Umbilical cord (tissue), 2 donors: ENCODE measurements at places on chromosomes 12 and 14.

GRCh38 chr14:31660191-31660590, 99.0 kb downstream of the NUBPL start:
- DNase-seq: no peak

- no peak for DNase-seq
These were observed 268.7 kb downstream of the DAD1 start for GRCh38 chr14:22320362-22320750.

- DNase-seq: no peak
These were observed 199.5 kb upstream of the SFSWAP start for GRCh38 chr12:131511391-131511802.

- no peak for DNase-seq
These were observed 103.5 kb upstream of the FRMD6 start for GRCh38 chr14:51548187-51548586.

- DNase-seq: peak; percentile 88
These were observed 1.0 kb downstream of the ELK3 start for GRCh38 chr12:96194971-96195844.

DNA sequence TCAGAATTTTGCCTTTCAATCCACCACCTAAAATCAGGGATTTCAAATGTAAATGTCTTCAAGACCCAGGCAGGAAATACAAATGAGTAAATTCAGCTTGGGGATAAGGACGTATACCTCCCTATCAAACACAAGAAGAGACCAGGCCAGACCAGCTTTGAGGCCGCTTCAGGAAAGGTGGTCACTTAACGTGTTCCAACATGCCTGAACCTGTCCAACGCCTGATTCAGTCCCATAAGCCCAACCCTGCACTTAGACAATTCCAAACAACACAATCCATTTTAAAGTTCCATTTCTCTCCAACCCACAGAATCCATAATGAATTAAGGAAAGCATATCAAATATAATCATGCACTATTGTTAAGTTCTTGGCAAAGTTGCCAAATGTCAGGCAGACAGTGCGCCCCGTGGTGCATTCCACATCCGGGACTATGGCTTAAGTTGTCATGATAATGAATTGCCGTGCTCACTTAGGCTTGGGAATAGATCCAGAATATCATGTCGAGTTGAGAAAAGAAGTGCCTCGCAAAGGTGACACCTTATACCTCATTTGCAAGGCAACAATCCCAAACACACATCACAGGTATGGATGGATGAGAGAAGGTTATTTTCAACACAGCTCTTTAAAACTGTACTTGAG, 35.5 kb downstream of the CCDC60 start:
- DNase-seq: peak; percentile 26

DNA sequence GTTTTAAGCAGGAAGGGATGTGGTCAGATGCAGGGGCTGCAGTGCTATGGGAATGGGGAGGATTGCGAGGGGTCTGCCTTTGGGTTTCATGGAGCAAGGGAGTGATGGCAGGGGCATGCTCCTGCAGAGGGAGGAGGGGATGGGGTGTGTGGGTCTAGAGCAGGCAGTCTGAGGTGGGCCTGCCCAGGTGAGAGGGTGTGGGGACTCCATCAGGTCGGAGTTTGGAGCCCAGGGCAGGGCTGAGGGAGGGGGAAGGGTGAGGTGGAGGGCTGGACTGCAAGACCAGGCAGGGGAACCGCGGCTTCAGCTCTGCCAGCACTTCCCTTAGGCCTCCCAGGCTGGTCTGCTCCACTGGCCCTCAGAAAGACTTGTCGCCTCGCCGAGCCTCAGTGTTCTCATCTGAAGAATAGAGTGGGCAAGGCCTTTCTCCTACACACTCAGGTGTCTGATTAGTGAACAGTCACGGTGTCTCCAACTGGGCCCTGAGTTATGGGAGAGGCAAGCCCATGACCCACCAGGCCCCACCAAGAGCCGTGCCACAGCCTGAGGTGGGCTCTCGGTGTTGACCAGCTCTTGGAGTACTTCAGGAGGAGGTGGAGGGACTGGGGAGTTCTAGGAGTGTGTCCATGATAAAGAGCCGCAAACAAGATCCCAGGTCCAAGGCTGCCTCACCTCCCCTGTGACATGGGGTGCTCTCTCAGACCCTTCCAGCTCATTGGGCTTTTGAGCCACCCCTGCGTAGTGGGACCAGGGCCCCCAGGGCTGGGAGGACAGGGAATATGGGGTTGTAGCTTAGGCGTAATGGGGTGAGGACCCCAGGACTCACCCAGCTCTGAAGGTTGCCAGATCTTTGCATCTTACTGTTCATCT, 20.1 kb upstream of the KRT80 start:
- no peak for DNase-seq

DNA sequence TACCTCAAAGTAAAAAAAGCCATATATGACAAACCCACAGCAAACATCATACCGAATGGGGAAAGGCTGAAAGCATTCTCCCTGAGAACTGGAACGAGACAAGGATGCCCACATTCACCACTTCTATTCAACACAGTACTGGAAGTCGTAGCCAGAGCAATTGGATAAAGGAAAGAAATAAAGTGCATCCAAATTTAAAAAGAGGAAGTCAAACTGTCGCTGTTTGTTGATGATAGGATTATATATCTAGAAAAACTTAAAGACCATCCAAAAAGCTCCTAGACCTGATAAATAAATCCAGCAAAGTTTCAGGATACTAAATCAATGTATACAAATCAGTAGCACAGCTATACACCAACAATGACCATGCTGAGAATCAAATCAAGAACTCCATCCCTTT, 5.2 kb downstream of the NDUFA12 start:
- DNase-seq: no peak

GRCh38 chr12:6613776-6614512, 6.8 kb upstream of the CHD4 start:
- peak; percentile 100 for DNase-seq

- no peak for DNase-seq
These were observed 18.1 kb downstream of the SUSD6 start for GRCh38 chr14:69629225-69630127.

- no peak for DNase-seq
These were observed 14.4 kb upstream of the NTF3 start for GRCh38 chr12:5417500-5417899.

DNA sequence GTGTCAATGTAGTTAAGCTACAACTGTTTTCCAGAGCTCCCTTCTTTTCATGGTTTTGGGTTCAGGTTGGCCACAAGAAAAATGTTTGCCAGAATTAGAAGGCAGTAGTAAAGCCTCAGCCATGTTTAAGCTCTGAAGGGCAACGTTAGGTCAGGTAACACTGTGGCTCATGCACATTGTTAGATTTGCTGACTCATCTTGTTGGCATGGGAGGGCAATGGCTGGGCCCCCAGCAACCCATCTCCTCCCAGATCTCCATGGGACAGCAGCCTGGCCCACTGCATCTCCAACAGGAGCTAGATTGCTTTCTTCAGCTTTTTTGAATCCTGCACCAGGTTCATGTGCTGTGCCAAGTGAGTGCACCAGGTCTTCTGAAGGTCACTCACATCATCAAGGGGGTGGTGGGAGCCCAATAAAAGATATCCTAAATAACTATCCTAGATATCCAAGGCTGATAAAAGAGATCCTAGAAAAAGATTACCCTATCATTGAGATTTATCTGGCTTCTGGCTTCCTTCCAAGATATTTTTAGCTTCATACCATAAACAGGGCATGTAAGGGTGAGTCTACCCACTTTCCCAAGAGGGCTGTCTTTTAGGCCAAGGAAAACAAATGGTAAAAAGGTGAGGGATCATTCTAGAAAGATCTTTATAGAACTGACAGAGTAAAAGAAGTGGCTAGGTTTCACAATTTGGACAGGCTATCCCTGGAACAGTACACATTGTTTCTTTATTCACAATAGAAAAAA, 28.9 kb downstream of the PTGER2 start:
- no peak for DNase-seq

DNA sequence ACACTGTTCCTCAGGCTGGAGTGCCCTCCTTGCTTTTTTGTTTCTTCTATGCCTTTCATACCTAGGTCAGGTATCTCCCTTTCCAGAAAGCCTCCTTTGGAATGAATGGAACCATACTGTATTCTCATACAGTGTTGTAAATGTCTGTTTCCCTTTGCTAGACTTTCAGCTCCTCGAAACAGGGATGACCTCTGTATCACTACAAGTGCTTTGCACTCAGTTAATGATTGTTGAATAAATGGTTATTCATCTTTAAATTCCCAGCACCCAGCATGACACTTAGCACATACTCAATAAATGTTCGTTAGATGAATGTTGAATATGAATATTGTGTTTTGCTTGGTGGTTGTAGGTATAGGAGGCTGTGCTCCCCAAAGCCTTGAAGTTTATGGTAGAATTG, 5.9 kb upstream of the TULP3 start:
- DNase-seq: no peak
